ENCODE measurements at places on chromosomes 3 and 15. TPM values are rescaled to one million over a fixed set of nuclear protein-coding genes. Genes with fewer than 3 reads are reported as not detected.

KBTBD8 gene
- polyA plus RNA-seq: 2.9 TPM

DCBLD2 gene
- polyA plus RNA-seq: 28.6 TPM

SMCO1 gene
- 2.3 TPM for polyA plus RNA-seq

C3orf70 gene
- polyA plus RNA-seq: 3.0 TPM

PIGZ gene
- polyA plus RNA-seq: 0.90 TPM

FSIP1 gene
- polyA plus RNA-seq: 0.29 TPM

ADAMTSL3 gene
- polyA plus RNA-seq: 31.2 TPM

ADAMTS7 gene
- polyA plus RNA-seq: 11.0 TPM

TMEM40 gene
- 30.7 TPM for polyA plus RNA-seq

IL17RE gene
- polyA plus RNA-seq: 1.0 TPM

ST8SIA2 gene
- polyA plus RNA-seq: not detected

OR5H15 gene
- not detected for polyA plus RNA-seq

GRCh38 chr3:60017631-60018030 lies 967.8 kb upstream of the CFAP20DC start:
- no peak for DNase-seq

DNA sequence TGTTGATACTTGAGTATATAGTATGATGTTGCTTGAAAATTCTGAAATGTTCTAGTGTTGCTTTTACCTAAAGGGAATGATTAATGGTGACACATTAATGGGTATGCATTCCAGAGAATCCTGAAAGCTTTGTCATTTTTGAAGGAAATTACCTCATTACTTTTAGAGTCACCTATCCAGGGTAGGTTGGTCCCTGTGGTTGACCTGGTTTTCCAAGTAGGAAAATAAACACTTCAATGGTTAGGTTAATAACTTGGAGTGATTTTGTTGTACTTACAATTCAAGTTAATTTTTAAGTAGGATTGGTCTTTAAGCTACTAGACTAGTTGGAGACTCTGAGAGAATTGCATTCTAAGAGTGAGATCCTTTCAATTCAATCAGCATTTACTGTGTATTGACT lies 31.0 kb downstream of the MITF start:
- no peak for DNase-seq

DNA sequence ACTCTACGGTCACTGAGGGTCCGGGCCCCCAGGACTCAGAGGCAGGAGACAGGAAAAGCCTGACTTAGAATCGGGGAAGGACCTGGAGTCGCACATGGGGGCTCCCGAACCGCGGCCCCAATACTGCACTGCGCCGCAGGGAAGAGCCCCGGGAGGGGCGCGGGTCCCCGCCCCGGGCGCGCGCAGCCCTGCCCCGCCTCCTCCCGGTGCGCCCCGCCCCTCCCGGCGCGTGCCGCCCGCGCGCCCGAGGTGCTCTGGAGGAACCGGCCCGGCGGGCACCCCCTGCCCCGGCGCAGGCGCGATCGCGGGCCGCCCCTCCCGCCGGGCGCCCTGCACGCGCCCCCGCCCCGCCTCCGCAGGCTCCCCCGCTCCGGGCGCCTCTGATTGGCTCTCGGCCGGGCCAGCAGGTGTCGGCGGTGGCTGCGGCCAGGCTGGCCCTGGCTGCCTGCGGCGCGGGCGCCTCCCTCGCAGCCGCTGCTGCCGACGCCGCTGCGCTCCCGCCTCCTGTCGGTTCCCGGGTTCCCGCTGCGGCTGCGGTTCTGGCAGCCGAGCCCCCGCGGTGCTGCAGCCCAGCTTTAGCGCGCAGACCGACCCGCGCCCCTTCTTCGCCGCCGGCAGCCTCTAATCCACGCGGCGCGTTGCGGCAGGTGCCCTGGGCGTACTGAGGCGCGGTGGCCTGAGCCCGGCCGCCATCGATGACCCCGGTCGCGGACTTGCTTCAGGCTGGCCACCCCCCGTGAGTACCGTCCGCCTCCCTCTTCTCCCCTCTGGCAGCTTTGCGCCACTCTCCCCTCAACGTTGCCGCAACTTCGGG lies at the start of gene MYRIP:
TSS of gene MYRIP (plus strand) at position 429 of the 814 bp plus-strand sequence. CDS start 91,208 bp downstream, outside the sequence.
- DNase-seq: no peak

- DNase-seq: no peak
Observed at GRCh38 chr3:59654480-59655417, 604.9 kb upstream of the CFAP20DC start.

DNA sequence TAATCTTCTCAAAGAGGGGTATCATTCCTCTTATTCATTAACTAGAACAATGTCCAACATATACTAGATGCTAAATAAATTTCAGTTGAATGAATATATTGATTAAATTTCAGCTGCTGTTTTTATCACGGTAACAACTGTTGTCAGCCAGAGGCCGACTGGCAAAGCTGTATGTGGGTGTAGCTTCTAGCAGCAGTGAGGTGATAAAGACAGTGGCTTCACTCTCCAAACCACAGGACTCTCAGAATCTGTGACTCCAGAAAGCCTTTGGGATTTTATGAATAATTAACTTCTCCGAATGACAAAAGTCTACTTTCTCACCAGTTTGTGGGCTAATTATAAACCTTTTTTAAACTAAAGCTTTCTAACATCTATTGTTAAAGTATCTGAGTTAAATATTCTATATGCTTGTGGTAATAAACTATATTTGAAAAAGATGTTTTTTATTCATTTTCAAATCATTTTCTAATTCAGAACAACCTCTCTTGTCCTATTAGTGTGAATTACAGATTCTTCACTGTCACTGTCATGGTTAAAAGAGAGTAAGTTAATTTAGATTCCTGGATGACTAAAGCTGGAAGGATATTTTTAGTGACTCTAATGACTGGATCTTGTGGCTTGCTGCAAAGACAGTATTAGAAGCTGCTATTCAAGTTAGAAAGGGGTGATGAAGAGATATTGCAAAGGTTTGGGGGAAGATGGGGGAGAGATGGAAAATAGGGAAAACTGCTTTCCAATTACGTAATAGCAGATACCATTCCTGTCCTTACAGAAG lies 796.4 kb upstream of the ARPP21 start:
- no peak for DNase-seq

GRCh38 chr15:41961001-41961518 lies 11.3 kb downstream of the EHD4 start:
- no peak for DNase-seq

GRCh38 chr3:177220136-177220974 lies 23.1 kb upstream of the TBL1XR1 start:
- no peak for DNase-seq

DNA sequence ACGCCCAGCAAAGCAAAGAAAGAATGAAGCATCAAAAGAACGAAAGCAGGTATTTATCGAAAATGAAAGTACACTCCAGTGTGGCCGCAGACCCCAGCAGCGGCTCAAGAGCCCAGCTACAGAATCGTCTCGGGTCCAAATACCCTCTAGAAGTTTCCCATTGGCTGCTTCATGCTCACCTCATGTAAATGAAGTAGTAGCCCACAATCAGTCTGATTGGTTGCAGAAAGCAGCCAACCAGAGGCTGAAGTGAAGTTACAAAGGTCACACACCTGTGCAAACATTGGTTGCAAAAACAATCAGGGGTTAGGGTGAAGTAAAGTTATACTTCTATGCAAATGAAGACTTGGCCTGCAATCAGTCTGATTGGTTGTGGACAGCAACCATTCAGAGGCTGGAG lies 32.0 kb downstream of the SV2B start:
- DNase-seq: no peak

GRCh38 chr3:14915636-14916222 lies 31.7 kb upstream of the NR2C2 start:
- no peak for DNase-seq

- no peak for DNase-seq
Observed at GRCh38 chr3:30604558-30604957, 1.8 kb upstream of the TGFBR2 start.

DNA sequence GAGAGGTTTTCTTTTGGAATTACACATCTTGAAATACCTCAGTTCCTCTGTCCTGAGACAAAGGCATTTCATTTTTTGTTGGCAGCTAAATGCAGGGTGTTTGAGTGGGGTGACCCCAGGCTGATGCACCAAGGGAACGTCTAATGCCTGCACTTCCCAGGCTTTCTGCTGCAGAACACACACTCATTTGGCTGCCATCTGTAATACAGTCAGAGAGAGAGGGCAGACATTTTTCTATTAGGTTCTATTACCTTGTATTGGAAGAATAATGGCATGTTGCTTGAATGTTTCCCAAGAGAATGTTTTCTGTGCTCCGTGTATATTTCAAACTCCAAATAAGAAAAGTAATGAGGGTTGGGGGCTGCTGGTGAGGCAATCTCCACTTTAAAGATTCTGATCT lies 87.1 kb downstream of the PTPRG start:
- no peak for DNase-seq

GRCh38 chr3:71240034-71240433 lies 343.5 kb downstream of the FOXP1 start:
- no peak for DNase-seq

GRCh38 chr3:23829242-23829934 lies 23.6 kb downstream of the UBE2E1 start:
- no peak for DNase-seq

GRCh38 chr15:69612112-69612511 lies 159.5 kb downstream of the RPLP1 start:
- no peak for DNase-seq

DNA sequence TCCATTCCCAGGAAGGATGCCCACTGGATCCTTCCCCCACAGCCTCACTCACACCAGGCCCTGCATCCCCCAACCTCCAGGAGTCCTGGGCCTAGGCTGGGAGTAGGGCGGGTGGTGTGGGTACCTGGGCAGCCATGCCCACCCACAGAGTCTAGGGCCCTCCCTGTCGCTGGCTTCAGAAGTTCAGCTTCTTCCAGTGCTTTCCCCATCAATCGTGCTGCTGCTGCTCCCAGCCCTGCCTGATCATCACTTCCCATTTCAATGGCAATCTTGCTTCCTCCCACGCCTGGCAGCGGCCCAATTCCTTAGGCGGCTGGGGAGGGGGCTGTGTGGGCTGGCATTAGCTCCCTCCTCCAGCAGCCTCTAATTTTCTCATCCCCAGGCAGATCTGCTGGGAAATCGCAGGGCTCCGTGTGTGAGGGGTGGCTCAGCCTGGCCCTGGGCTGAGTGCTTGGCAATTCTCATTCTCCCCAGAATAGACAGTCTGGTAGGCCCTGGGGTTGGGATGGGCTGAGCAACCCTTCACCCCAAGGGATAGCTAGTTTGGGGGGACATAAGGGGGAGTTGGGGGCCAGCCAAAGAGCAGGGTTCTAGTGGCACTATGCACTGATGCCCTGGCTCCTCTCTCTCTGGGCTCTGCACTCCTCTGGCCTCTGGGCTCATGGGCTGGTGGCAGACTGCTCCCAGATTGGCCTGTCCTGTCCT lies 66.4 kb downstream of the SCN5A start:
- DNase-seq: no peak

- no peak for DNase-seq
Observed at GRCh38 chr3:181250714-181251113, 261.2 kb upstream of the DNAJC19 start.

- DNase-seq: no peak
Observed at GRCh38 chr15:100941536-100941935, 22.4 kb downstream of the LRRK1 start.

DNA sequence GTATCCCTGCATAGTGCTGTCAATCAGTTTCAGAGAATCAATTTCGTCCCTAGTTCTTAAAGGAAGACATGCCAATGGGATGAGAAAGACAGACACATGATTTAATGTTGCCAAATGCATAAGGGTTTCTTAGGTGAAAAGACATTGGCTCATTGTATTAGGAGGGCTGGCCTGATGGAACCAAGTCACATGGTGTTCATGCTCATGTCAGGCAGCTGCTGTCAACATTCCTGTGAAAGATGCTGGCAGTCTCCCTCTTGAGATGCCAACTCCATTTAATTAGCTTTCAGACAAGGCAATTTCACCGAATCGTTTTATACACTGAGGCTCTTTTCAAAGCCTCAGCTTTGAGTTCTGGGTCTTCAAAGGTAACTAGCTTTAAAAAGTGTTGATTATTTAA lies 16.1 kb upstream of the IL1RAP start:
- DNase-seq: no peak

- DNase-seq: no peak
Observed at GRCh38 chr3:43290956-43291355, 4.6 kb downstream of the SNRK start.

Measured in muscle of arm (tissue), 14 donors.